ENCODE measurements at places on chromosomes 11 and 22. TPM values are rescaled to one million over a fixed set of nuclear protein-coding genes. Genes with fewer than 3 reads are reported as not detected.

GRCh38 chr11:16015741-16016467 lies 340.4 kb downstream of the SOX6 start:
- no peak overlapping the region for H3K27ac ChIP-seq
- no peak overlapping the region for H3K4me3 ChIP-seq
- H3K36me3 ChIP-seq: peaks cover 2% of the 10 kb centered on the region
- peaks cover 5% of the 10 kb centered on the region for H3K4me1 ChIP-seq
- peaks cover 8% of the 10 kb centered on the region for H3K27me3 ChIP-seq

DNA sequence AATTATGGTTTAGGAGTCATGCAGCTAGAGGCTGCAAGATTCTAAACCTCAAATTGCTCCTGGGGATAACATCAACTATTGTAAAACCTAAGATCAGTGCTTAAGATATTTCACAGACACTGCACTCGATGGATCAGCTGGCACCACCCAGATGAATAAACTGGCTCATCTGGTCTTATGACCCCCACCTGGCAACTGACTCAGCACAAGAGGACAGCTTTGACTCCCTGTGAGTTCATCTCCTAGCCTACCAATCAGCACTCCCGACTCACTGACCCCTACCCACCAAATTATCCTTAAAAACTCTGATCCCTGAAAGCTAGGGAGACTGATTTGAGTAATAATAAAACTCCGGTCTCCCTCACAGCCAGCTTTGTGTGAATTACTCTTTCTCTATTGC lies 782 bp upstream of the TTC12 start:
- no peak for DNase-seq
- peaks cover 19% of the 10 kb centered on the region for H3K27me3 ChIP-seq
- H3K27ac ChIP-seq: no peak overlapping the region
- H3K4me1 ChIP-seq: peaks cover 11% of the 10 kb centered on the region
- peaks cover 14% of the 10 kb centered on the region for H3K36me3 ChIP-seq

DNA sequence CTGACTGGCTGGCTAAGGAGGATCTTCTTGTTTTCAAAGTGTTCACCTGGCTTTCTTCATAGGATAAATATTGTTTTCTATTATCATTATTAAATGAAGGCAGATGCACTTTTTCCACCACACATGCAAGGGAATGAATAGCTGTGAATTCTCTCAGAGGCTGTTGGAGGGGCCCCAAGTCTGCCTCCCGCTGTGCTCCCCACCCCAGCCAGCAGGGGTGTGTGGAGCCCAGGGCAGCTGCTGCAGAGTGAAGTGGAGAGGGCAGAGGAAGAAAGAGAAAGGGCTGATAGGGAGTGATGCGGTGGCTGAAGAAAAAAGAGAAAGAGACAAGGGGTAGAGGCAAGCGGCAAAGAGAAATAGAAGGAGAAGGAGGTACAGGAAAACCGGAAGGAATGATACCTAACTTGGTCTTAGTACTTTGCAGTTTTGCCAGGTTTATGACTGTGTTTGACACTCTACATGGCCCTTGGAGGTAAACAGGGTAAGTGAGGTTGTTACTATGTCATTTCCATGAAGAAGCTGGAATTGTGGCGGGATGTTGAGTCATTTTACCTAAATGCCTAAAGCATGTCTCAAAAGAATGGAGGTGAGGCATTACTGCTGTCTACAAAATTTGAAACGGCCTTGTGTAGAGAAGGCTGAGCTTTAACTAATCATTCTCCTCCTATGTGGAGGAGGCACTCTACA lies 145.7 kb upstream of the B3GAT1 start:
- H3K4me1 ChIP-seq: no peaks in the 10 kb centered on the region
- H3K36me3 ChIP-seq: no peaks in the 10 kb centered on the region
- no peak overlapping the region for H3K27ac ChIP-seq
- H3K27me3 ChIP-seq: peaks cover 23% of the 10 kb centered on the region

- H3K4me1 ChIP-seq: peaks cover 31% of the 10 kb centered on the region
- H3K27ac ChIP-seq: no peak overlapping the region
- DNase-seq: no peak
- peaks cover 49% of the 10 kb centered on the region for H3K27me3 ChIP-seq
- H3K36me3 ChIP-seq: no peaks in the 10 kb centered on the region
- H3K4me3 ChIP-seq: no peak overlapping the region
Measured at GRCh38 chr11:128662076-128662475, 31.8 kb upstream of the FLI1 start.

DNA sequence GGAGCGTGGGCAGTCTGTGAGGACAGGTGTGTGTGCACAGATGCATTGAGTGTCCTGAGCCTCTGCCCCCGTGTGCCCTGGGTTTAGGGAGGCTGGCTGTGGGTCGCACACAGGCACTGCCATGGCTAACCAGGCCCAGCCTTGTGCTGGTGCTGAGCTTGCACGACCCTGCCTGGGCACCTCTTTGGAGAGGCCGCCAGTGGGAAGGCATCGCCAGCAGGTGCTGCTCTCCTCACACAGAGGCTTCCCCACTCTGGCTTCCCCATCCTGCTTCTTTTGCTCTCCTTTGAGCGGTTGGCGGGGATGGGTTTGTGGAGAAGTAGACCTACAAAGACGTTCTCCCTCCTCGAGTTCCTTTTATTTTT lies 4.1 kb downstream of the WNT7B start:
- peaks cover 14% of the 10 kb centered on the region for H3K4me1 ChIP-seq
- H3K27ac ChIP-seq: no peak overlapping the region
- H3K27me3 ChIP-seq: peaks cover 58% of the 10 kb centered on the region

DNA sequence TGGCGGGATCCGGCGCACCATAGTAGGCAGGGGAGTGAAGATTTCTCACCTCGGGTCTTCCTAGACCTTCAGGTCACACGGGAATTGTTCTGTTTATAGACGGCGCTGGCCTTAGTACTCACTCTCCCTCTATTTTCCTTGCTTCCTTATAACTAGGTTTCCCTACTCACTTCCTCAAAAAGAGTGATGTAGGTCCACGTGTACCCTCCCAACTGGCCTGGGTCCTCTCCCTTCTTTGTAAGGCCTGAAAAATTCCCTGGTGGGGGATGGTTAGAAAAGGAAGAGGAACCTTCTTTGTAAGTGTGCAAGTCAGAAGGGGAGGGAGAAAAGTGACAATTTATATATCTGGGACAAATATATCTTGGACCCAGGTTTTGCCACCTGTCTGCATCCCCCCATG lies 2.9 kb upstream of the TMEM9B start:
- no peak overlapping the region for H3K27ac ChIP-seq
- H3K4me1 ChIP-seq: peaks cover 12% of the 10 kb centered on the region
- no peaks in the 10 kb centered on the region for H3K36me3 ChIP-seq
- H3K4me3 ChIP-seq: no peak overlapping the region

GRCh38 chr22:34427436-34427835 lies 507.2 kb upstream of the LARGE1 start:
- H3K27ac ChIP-seq: no peak overlapping the region

DNA sequence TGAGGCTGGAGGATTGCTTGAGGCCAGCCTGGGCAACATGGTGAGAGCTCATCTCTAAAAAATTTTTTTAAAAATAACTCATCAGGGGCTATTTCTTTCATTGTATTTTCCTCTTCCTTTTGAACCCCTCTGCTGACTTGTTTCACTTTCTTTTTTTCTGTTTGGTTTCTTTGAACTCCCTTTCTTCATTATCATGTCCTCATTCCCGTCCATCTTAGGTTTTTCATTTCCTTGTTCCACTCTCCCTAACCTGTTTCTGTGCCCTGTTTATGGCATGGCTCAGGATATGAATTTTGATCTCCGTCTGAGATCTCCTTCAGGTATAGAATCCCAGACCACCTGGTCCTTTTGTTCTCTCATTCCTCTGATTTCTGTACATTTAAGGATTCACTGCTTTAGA lies 12.5 kb downstream of the MARK2 start:
- no peak for DNase-seq
- H3K4me1 ChIP-seq: peaks cover 27% of the 10 kb centered on the region
- peak overlapping the region; percentile 39 for H3K27ac ChIP-seq
- no peaks in the 10 kb centered on the region for H3K27me3 ChIP-seq
- H3K36me3 ChIP-seq: peaks cover 20% of the 10 kb centered on the region

- no peak overlapping the region for H3K4me3 ChIP-seq
- DNase-seq: no peak
- H3K4me1 ChIP-seq: no peaks in the 10 kb centered on the region
- H3K27me3 ChIP-seq: no peaks in the 10 kb centered on the region
Measured at GRCh38 chr11:25317216-25317615, 820.4 kb downstream of the LUZP2 start.

DNA sequence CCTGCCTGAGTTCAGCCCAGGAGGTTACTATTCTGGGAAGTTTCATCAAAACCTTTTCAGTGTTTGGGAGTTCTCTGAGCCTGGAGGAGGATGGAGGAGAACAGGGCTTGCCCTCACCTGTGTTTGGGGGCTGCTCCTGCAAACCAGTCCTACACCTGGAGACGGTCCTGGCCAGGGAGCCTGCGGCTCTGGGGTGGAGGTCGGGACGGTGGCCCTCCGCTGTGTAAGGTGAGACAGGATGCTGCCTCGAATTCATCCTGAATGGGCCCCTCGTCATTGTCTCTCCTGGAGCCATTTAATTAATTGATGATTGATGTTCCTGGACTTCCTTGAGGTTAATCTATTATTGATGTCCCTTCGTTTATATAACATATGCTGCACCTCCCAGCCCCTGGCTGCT lies 6.3 kb downstream of the DAGLA start:
- no peak for DNase-seq
- H3K27ac ChIP-seq: no peak overlapping the region
- no peaks in the 10 kb centered on the region for H3K27me3 ChIP-seq
- no peak overlapping the region for H3K4me3 ChIP-seq

- H3K4me1 ChIP-seq: peaks cover 22% of the 10 kb centered on the region
- DNase-seq: no peak
- peaks cover 7% of the 10 kb centered on the region for H3K36me3 ChIP-seq
- H3K27ac ChIP-seq: no peak overlapping the region
- H3K27me3 ChIP-seq: no peaks in the 10 kb centered on the region
- H3K4me3 ChIP-seq: no peak overlapping the region
Measured at GRCh38 chr22:24285245-24285644, 14.6 kb downstream of the SPECC1L start.

GRCh38 chr22:49449377-49449776 lies 378.3 kb downstream of the BRD1 start:
- peaks cover 59% of the 10 kb centered on the region for H3K27me3 ChIP-seq
- H3K36me3 ChIP-seq: no peaks in the 10 kb centered on the region
- peaks cover 13% of the 10 kb centered on the region for H3K4me1 ChIP-seq
- H3K4me3 ChIP-seq: no peak overlapping the region
- no peak overlapping the region for H3K27ac ChIP-seq

DNA sequence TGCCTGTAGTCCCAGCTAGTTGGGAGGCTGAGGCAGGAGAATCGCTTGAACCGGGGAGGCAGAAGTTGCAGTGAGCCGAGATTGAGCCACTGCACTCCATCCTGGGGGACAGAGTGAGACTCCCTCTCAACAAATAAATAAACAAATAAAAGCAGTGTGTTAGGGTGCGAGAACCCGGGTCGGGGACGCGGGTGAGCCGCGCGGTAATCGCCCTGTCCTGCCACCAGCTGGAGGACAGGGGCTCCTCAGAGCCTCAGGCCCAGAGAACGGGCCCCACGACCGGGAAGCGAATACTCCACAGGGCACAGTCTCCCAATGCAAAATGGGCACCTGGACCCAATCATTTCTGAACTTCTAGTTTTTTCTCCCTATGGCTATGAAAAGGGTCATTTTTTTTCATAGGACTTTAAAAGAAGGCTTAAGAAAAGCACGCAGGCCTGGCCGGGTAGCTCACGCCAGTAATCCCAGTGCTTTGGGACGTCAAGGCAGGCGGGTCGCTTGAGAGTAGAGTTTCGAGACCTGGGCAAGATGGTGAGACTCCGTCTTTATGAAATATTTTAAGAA lies 744 bp upstream of the MCM5 start:
- peak overlapping the region; percentile 99 for H3K4me3 ChIP-seq
- DNase-seq: no peak
- H3K27ac ChIP-seq: peak overlapping the region; percentile 98

- DNase-seq: no peak
- no peaks in the 10 kb centered on the region for H3K4me1 ChIP-seq
- H3K4me3 ChIP-seq: no peak overlapping the region
Measured at GRCh38 chr22:44616882-44617655, 84.9 kb upstream of the PRR5 start.

DNA sequence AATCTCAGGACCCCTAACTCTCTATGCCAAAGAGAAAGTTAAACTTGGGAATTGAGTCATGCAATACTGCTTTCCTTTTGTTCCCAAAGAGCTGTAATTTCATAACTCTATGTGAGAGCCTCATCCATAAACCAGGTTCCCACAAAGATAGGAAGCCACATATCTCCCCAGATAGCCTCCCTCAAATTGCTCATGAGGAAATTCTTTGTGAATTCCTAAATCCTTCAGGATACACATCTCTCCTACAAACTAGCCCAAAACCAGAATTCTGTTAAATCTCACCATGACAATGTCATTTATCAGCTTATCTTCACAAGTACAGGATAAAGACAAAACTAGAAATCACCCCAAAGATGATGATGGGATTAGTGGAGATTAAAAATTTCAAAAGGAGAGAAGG lies 4.7 kb upstream of the NXPE2 start:
- H3K4me1 ChIP-seq: no peaks in the 10 kb centered on the region
- H3K36me3 ChIP-seq: no peaks in the 10 kb centered on the region
- no peak for DNase-seq
- H3K27me3 ChIP-seq: no peaks in the 10 kb centered on the region

DNA sequence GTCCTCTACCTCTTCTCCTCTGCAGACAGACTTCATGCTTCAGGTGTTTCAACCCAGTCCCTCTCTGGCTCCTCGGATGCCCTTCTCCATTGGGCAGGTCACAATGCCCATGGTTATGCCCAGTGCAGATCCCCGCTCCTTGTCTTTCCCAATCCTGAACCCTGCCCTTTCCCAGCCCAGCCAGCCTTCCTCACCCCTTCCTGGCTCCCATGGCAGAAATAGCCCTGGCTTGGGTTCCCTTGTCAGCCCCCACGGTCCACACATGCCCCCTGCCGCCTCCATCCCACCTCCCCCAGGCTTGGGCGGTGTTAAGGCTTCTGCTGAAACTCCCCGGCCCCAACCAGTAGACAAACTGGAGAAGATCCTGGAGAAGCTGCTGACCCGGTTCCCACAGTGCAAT lies 9.3 kb upstream of the BACE1-AS start:
- H3K4me1 ChIP-seq: no peaks in the 10 kb centered on the region
- no peaks in the 10 kb centered on the region for H3K27me3 ChIP-seq
- H3K4me3 ChIP-seq: no peak overlapping the region
- H3K36me3 ChIP-seq: peaks cover 29% of the 10 kb centered on the region
- no peak for DNase-seq
- H3K27ac ChIP-seq: peak overlapping the region; percentile 33

- peaks cover 12% of the 10 kb centered on the region for H3K4me1 ChIP-seq
- H3K36me3 ChIP-seq: no peaks in the 10 kb centered on the region
- H3K4me3 ChIP-seq: no peak overlapping the region
- peaks cover under 1% of the 10 kb centered on the region for H3K27me3 ChIP-seq
- H3K27ac ChIP-seq: no peak overlapping the region
Measured at GRCh38 chr11:109783840-109784239, 309.4 kb upstream of the ZC3H12C start.

SLC22A9 gene
- total RNA-seq: not detected

SLC17A6 gene
- not detected for total RNA-seq

MAPK11 gene
- total RNA-seq: 2.7 TPM

TMEM121B gene
- total RNA-seq: 4.7 TPM

VSTM5 gene
- 0.31 TPM for total RNA-seq

MYBPC3 gene
- total RNA-seq: 0.10 TPM

GGTLC3 gene
- total RNA-seq: 0.55 TPM

Data from progenitor cell of endocrine pancreas (in vitro differentiated cells).